ENCODE measurements at places on chromosomes 13 and 19.

DNA sequence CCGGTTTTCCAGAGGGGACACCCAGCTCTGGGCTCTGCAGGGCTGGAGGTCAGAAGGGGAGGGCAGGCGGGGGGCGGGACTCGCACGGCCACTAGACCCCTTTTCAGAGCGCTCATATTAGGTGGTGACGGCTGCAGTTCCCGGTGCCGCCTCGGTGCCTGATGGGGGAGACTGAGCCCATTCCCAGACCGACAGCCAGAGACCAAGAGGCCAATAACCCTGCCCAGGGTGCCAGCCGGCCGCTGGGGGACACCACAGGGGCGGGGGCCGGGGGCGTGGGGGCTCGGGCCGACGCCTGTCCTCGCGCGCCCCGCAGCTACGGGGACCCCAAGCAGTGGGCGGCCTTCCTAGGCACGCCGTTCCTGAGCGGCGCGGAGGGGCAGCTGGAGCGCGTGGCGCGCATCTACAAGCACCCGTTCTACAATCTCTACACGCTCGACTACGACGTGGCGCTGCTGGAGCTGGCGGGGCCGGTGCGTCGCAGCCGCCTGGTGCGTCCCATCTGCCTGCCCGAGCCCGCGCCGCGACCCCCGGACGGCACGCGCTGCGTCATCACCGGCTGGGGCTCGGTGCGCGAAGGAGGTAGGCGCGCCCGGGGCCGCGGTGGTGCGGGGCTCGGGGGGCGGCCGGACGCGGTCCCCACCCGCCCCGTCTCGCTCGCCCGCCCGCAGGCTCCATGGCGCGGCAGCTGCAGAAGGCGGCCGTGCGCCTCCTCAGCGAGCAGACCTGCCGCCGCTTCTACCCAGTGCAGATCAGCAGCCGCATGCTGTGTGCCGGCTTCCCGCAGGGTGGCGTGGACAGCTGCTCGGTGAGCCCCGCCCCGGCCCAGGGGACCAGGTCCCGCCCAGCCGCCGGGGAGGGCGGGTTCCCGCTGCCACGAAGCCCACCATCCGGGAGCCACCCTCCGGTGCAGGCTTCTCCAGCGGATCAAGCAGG lies 2.4 kb downstream of the TIMM13 start:
- no peak for DNase-seq

GRCh38 chr13:112635323-112635722 lies 47.4 kb upstream of the TUBGCP3 start:
- DNase-seq: no peak

DNA sequence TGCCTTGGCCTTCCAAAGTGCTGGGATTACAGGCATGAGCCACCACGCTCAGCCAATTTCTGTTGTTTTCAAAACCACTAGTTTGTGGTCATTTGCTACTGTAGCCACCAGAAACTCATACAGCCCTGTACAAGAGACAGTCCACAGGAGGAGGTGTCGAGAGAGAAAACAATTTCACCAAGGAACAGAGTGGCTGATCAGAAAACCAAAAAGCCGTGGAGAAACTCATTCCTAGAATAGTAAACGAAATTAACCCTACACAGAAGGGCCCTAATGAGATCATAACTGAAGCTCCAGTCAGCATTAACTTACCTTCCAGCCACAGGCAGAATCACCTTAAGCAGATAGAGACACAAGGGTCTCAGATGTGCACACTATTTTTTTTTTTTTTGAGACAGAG lies 3.8 kb upstream of the CCDC124 start:
- DNase-seq: no peak

DNA sequence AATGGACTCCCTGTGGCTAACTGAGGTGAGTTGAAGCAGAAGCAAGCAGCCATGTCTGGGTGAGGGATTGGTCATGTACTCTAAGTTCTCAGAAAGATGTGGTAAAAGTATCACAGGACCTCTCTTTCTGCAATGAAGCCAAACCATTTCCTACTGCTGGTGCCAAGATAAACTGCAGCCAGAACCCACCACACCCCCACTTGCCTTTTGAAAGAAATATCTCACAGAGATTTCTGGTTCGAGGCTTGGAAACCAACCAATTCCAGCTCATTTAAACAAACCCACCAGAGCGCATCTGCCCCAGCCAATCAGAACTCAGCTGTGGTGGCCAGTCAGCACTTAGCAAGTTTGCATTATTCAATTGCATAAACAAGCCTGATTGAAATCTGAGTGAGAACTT lies 204.5 kb upstream of the ATXN8OS start:
- DNase-seq: no peak

DNA sequence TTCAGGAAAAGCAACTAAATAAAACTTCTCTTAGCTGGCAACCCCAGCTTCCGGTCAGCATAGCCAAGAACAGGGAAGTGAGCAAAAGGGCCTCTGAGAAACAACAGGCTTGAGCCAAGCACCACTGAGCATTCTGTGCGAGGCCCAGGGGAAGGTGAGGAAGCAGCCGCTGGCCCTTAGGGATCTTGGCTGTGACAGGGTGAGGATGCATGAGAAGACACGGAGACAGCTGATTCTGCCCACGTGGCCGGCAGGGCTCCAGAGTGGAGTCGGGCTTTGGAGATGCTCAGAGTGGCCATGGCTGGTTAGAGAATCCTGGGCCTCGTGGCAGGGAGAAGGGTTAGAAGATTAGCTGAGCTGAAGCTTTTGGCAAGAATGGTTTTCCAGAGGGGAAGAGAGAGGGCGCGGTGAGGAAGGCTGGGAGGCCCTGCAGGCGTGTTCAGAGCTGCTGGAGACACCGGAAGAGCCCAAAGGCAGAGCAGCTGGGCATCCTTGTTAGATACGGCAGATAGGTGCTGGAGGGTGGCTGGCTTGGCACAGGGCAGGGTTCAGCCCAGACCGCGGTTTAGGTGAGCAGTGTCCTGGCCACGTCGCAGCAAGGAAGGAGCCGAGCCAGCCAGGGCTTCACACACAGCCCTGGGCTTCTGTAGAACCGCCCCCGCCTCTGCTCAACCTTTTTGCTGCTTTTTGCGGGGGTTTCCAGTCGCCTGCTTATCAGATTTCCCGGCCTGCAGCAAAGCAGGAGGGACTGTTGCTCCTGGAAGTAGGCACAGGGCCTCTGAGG lies 17.3 kb downstream of the UPF1 start:
- DNase-seq: peak; percentile 91

- DNase-seq: no peak
Measured at GRCh38 chr13:74683411-74683810, 549.2 kb upstream of the KLF12 start.

- DNase-seq: no peak
Measured at GRCh38 chr13:37443538-37443937, 155.0 kb downstream of the POSTN start.

GRCh38 chr13:111476197-111476596 lies 155.8 kb downstream of the TEX29 start:
- DNase-seq: no peak

- peak; percentile 95 for DNase-seq
Measured at GRCh38 chr19:3346677-3347353, 19.6 kb upstream of the NFIC start.

DNA sequence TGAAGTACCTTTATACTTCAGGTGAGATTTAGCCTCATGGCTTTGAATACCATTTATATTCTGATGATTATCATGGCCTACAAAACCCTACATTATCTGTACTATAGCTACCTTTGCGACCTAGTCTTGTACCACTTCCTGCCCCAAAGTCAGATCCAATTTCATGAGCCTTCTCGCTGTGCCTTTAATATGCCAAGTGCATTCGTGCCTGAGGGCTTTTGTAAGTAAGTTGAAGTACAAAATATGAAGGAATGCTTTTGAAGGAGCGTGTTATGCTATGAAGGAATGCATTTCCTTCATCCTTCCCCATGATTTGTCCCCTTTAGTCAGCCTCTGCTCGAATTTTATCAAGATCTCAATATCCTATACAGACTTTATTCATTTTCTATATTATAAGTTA lies 9.2 kb upstream of the RASL11A start:
- DNase-seq: no peak

- DNase-seq: no peak
Measured at GRCh38 chr19:36449059-36449670, 30.7 kb upstream of the ZFP82 start.

GRCh38 chr13:99758460-99759162 lies 213.0 kb downstream of the ZIC5 start:
- DNase-seq: no peak

DNA sequence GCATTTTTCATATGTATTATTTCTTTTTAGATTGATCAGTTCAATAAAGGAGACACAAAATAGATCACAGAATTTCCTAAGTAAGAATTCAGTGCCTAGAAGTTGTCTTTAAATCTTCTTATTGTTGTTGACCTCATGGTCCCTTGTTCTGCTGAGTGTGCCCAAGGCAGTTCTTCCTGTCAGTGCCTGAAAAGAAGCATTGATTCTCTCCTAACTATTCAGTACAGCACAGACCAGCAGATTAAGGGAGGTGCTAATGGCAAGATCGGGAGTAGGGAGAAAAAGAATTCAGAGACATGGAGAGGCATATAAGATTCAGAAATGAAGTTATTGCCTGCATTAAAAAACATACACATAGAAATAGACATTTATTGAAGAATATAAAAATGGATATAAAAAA lies 180.5 kb upstream of the PCDH9 start:
- DNase-seq: no peak

GRCh38 chr19:14565298-14565679 lies 6.6 kb downstream of the NDUFB7 start:
- no peak for DNase-seq

DNA sequence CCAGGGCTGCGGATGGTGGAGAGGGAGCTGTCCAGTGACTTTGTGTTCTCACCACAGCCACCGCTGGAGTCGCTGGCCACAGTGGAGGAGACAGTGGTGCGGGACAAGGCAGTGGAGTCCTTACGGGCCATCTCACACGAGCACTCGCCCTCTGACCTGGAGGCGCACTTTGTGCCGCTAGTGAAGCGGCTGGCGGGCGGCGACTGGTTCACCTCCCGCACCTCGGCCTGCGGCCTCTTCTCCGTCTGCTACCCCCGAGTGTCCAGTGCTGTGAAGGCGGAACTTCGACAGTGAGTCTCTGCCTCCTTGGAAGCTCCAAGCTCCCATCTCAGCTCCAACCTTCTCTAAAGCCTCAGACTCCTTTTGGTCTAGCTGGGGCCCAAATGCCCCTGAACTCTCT lies 21.4 kb downstream of the PPP2R1A start:
- peak; percentile 60 for DNase-seq

DNA sequence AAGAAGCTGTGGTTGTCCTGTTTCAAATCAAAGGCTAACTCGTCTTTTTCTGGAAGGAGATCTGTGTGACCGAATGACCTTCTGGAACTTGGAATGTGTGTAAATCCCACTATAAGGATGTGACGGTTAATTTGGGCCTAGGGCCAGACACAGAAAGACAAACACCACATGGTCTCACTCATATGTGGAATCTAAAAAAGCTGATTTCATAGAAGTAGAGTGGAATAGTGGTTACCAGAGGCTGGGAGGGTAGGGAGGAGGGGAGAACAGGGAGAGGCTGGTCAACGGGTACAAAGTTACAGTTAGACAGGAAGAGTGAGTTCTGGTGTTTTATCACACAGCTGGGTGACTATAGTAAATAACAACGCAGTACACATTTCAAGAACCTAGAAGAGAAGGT lies 39.3 kb upstream of the RGCC start:
- no peak for DNase-seq

GRCh38 chr13:57045826-57046546 lies 94.7 kb upstream of the PRR20A start:
- no peak for DNase-seq

DNA sequence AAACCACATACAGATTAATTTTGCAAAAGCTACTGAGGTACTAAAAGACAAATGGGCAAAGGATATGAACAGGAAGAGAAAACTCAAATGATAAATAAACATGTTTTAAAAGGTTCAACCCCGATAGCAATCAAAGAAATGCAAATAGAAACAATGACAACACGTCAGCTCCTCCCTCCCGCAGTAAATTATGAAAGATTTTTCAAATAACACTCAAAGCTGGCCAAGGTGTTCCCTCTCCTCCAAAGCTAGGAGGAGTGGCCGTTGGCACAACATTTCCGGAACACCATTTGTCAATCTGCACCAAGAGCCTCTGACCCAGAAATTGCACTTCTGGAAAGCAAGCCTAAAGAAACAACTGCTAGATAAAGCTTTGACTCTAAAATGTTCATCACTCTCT lies 28.3 kb downstream of the INSR start:
- DNase-seq: no peak

GRCh38 chr13:67023130-67023876 lies 206.8 kb downstream of the PCDH9 start:
- no peak for DNase-seq

DNA sequence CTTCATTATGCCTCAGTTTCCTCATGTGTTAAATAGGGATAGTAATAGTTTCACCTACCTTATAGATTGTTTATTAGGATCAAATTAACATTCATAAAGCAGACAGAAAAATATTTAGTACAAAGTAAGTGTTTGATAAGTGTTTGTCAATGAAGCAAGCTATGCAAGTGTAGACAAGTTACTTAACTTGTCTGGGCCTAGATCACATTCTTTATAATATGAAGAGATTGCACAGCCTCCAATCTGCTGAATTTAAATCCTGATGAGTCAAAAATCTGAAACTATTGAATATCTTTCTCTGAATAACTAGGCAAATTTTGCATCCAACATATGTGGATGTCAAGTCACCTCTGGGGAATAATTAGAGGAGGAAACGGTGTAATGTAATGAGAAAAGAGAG lies 170.5 kb downstream of the MZT1 start:
- no peak for DNase-seq

DNA sequence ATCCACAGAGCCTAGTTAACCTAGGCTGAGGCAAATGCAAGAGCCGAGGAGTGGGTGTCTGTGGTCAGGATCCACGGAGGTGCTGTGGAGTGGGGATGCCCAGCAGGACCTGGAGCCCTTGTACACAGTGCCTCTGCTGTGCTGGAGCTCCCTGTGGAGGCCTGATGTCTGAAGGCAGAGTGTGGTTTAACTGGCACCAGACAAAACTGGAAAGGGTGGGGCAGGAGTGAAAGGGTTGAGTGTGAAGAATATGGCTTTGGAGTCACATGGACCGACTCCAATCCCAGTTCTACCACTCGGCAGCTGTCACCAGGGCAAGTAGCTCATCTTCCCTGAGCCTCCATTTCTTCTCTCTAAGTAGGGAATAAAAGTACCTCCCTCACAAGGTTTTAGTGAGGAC lies 60.3 kb upstream of the GPR12 start:
- no peak for DNase-seq

DNA sequence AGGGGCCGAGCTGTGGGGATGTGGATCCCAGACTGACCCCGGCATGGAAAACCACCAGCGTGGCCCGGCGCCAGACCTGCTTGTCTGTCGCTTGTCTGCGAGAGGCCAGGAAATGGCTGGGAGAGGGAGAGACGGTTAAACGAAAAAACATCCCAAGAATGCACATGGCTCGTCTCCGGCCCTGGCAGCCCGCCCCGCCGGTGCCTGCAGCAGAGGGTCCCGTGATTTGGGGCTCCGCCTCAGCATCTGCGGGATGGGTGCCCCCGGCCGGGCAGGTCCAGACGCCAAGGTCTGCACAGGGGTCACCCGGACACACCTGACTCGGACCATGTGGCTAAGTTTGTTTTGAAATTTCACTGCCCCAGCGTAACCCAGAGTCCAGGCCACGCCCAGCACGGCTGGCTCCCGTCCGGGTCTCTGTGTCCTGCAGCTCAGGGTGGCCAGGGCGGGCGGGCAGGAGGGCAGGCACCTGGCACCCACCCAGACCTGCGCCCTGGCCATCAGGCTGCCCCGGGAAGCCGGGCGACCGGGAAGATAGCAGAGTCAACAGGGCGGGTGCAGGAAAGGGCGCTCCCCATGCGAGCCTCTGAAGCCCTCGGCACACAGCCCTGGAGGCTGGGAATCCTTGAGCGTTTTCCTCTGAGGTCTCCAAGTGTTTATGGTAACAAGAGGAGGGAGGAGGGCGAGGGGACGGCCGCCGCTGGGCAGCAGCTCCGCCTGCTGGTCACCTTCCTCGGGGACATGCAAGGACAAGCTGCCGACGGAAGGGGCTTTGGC lies 103.2 kb downstream of the GADD45B start:
- DNase-seq: peak; percentile 92

- peak; percentile 84 for DNase-seq
Measured at GRCh38 chr19:3359015-3359918, 7.1 kb upstream of the NFIC start.
